Vagina (tissue), 2 donors: ENCODE measurements at places on chromosomes 6 and 20. TPM values are rescaled to one million over a fixed set of nuclear protein-coding genes. Genes with fewer than 3 reads are reported as not detected.

GRCh38 chr20:41344938-41345728 is 4.5 kb downstream of the LPIN3 start:
- DNase-seq: no peak

- no peak for DNase-seq
Measured at GRCh38 chr6:53536561-53536960, 8.3 kb downstream of the GCLC start.

The MATN4 gene
- total RNA-seq: not detected

The CST7 gene
- total RNA-seq: 3.7 TPM

DNA sequence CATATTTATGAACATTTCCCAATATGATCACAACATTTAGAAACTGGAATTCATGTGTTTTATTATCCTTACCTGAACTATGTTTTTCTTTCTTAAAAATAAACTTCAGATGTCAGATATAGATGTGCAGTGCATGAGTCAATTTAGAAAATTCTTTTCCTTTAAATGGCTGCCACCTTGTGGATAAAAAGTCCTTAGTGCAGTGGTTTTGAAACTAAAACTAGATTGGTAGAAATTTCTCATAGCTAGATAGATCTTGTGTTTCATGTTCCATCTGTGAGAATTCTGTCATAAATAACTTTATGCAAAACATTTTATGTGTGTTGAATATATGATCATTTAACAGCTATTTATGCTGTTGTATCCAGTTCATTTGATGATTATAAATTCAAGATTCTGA is 134.9 kb downstream of the KLHL32 start:
- no peak for DNase-seq

The ROS1 gene
- total RNA-seq: not detected

GRCh38 chr6:26311012-26311384 is 54.0 kb upstream of the BTN3A2 start:
- DNase-seq: no peak

The TMEM14A gene
- total RNA-seq: 16.9 TPM

The FKBP1C gene
- total RNA-seq: not detected

The GTSF1L gene
- total RNA-seq: not detected
